Midbrain (tissue), 1 donor: ENCODE measurements at places on chromosomes 2 and 18.

DNA sequence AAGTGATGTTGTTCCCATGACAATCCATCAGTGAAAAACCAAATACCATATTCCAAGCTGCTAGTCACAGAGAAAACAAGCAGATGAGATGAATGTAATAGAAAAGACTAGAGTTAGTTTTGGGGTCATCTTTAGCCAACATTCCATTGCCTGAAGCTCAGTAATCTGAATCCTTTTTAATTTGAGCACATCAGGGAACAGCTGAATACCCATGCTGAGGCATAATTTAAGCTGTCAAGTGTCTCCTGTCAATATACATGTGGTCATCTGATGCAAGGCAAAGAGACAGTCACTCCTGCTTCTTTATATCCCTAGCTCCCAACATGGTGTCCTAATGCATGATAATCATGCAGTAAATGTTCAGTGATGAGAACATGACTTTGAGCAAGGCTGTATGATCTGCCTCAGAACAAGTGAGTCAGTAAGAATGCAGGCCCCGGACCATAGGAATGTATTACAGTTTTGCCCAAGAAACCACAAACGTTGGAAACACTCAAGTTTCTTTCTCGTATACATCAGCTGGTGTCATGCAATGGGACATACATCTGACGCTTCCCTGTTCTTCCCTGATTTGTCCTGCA is 48.0 kb downstream of the CDK15 start:
- DNase-seq = no peak

DNA sequence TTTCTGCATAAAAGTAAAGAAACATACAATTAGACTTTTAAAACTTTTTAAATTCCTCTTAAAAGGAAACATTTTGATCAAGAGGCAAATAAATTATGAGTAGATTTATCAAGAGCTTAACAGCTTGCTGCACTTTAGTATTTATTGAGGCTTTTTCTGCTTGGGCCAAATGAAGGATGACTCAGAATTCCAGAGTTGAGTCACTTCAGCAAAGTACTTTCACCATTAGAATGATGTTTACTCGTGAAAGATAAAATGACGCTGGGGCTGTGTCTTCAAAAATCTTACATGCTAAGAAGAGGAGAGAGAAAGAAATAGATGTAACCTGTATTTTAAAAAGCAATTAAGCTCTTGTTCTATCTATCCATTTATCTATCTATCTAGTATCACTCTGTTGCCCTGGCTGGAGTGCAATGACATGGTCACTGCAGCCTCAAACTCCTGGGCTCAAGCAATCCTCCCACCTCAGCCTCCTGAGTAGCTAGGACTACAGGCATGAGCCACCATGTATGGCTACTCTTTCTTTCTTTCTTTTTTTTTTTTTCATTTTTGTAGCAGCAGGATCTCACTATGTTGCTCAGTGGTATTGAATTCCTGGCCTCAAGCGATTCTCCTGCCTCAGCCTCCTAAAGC is 75.3 kb upstream of the RIOK3 start:
- no peak for DNase-seq

DNA sequence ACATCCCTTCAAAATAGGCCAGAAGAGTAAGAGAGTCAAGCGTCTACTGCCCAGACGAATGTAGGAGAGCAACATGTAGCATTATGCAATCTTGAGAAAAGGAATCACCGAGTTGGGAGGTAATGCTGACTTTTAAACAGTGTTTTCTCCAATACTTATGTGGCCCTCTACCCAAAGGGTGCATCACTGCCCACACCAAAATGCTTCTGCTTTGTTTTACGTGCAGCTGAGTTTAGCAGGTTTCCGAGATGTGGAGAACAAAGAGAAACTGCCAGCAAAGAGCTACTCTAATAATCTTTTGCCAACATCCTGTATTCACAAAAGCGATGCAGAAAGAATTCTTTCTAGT is 63.4 kb upstream of the ZEB2 start:
- DNase-seq = no peak

- no peak for DNase-seq
Measured at GRCh38 chr18:68494802-68495581, 219.9 kb downstream of the TMX3 start.

GRCh38 chr2:199762963-199763362 is 88.0 kb downstream of the FTCDNL1 start:
- no peak for DNase-seq

- no peak for DNase-seq
Measured at GRCh38 chr2:1728821-1729220, 15.5 kb downstream of the PXDN start.

- DNase-seq = peak; percentile 62
Measured at GRCh38 chr18:32552421-32553030, 81.8 kb upstream of the GAREM1 start.

DNA sequence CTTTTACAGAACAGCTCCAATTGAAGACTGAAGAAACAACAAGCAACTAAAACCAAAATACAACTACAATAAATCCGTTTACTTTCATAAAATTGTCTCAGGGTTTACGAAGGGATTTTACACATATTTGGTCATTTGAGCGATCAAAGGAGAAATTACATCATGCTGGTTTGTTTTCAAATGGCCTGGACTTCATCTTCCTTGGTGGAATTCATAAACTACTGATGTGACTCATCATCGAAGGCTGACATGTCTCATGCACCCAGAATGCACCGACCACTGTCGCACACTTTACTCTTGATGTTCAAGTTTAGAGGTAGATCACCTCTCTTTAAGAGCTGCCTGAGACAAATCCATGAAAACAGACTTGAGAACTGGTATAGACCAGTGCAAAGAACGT is 25.6 kb upstream of the PMAIP1 start:
- DNase-seq = no peak

- no peak for DNase-seq
Measured at GRCh38 chr2:54809819-54810218, 86.4 kb downstream of the EML6 start.

DNA sequence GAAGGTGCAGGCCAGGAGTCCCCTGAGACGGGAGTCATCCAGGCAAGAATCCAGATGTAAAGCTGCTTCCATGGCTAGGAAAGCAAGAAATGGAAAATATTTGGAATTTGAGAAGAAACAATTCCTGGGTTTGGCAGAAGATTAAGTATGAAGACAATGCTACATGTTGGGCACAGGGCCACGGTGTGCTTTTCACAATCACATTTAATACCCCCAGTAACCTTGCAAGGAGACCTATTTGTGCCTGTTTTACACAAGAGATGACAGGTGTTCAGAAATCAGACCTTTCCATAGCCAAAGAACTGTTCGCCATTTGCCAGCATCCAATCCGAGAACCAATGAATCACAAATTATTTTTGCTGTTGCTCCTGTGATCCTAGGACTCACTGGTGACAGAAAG is 50.5 kb downstream of the KCTD1 start:
- DNase-seq = no peak

DNA sequence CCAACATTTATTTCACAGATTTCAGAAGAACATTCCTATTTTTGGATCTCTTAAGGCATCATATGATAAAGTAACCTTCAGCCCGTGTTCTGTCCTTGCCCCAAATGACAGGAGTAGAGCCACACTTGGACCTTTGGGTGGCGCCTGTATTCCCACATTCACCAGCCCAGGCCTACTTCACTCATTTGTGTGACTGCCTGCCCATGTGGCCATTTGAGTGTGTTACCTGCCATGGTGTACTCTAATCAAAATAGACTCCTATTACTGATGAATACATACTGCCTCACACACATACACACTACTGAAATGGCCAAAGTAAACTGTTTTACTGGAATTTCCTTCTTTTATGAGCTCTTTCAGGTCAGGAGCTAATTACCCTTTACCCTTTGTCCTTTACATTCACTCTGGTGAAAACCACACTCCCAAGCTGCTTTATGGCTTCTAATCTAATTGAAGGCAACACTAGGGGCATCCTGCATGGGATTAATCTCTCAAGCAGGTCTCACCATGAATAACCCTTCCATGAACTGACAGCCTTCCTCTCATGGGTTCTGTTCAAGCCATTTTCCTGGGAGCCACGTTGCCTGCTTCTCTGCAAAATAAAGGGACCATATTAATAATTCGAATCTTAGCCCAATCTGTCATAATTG is 271.0 kb upstream of the GALNT5 start:
- DNase-seq = no peak

- DNase-seq = no peak
Measured at GRCh38 chr2:233436691-233437438, 82.6 kb downstream of the DGKD start.

DNA sequence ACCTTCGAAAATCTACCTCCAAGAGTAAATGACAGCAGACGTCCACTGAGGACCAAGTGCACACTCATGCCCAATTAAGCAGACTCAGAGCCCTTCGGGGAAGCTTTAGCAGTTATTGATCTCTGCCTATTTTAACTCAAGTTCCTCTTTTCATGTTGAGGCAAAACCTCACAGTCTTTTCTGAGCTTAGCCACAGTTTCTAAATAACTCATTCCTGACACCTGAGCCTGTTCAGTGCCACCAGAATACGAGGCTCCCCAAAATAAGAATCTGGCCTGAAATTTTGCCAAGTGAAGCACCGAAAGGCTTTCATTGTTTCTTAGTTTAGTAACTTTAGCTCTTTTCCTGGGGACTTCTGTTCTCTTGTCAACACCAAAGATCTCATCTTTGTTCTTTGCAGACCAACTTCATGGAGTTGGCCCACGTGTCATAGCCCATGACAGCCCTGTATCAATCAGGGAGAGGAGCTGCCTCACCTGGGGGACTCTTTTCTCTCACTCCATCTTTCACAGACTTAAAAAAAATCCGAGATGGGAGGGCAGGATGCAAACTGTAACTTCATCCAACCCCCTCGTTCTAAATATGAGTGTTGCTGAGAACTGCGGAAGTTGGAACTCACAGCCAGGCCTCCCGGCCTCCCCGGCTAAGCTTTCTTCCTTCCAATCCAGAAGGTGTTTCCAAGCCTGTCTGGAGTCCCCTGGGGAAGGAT is 22.2 kb downstream of the INPP5D start:
- DNase-seq = no peak

DNA sequence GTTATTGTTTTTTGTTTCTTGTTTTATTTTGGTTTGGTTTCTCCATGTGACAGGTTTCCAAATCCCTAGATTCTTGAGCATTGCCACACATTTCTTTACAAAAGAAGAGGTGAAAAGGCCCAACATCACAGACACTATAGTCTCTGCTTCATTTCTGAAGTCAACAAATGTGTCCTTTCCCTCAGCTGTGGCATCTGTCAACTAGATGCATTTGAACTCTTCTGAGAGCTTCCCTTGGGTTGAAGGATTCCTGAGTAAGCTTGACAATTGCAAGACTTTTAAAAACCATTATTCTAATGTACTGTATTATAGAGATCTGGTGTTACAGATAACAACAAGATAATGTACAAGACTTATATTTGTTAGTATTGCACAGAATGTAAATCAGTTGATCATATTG is 703.3 kb upstream of the PKDCC start:
- DNase-seq = no peak

DNA sequence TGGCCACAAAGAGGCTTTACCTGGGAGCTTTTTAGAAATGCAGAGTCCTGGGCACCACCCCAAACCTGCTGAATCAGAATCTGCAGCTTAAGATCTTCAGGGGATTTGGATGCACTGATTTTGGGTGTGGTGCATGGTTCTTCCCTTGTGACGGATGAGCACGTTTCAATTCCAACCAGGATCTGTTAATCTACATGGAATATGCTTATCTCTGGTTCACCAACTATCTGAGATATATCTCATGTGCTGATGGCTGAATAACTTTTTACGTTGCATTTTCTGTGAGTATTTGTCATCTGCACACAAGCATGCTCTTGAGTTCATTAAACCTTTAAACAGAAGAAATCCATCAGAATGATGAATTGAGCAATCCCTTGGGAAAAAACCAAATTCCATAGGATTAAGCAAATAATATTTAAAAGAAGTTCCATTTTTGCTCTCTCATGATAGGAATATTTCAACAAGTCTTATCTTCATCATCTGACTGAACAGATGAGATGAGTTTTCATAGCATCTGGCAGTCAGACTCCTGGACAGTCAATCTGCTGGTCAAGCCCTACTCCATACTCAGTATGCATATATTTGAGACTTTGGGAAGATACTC is 120.6 kb downstream of the PLB1 start:
- no peak for DNase-seq

DNA sequence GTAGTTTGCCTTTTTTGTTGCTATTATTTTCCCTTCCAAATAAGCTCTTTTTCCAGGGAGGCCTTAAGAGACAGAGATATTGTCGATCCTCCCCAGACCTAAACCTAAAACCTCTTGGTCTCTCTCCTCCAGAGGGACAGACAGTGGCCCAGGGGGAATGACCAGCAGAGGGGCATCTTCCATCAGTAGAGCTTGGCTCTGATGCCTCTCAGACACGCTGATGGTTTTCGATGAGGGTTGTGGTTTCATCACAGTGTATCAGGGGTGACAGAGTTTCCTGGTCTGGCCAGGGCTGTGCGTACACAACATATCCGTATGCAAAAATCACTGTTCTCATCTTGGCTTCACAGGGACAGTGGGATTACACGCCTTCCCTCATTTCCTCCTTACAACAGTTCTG is 68.6 kb downstream of the GATA6 start:
- no peak for DNase-seq

- DNase-seq = no peak
Measured at GRCh38 chr2:1672738-1673137, 71.6 kb downstream of the PXDN start.
